ENCODE measurements at places on chromosomes 3 and 15.

DNA sequence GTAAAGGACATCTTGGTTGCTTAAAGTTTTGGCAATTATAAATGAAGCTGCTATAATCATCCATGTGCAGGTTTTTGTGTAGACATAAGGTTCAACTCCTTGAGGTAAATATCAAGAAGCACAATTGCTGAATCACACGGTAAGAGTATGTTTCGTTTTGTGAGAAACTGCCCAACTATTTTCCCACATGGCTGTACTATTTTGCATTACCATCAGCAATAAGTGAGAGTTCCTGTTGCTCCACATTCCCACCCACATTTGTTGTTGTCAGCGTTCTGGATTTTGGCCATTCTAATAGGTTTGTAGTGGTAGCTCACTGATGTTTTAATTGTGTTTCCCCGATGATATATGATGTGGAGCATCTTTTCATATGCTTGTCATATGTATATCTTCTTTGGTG, 118.5 kb upstream of the KCNMB2 start:
- DNase-seq: no peak

DNA sequence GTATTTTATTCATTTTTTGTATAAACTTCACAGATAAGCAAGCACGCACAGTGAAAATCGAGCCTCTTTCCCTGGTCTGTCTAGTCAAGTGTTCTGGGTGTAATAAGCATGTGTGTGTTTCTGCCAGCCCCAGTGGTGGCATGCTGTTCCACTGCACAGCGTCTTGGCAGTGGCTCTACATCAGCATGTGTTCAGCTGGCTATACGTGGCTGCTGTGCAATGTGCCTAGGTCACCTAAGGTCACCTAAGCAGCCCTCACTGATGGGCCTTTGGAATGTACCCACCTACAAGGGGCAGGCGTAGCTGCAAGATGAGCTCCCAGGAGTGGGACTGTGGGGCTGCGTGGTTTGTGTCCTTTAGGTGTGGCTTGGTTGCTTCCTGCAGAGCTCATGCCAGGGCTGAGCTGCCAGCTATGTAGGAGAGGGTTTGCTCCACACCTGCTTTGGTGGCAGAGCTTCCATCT, 4.9 kb downstream of the LIMD1 start:
- no peak for DNase-seq

- no peak for DNase-seq
These were observed 2.0 kb upstream of the MCF2L2 start for GRCh38 chr3:183430325-183430957.

GRCh38 chr15:53233801-53234200, 443.7 kb upstream of the ONECUT1 start:
- no peak for DNase-seq

DNA sequence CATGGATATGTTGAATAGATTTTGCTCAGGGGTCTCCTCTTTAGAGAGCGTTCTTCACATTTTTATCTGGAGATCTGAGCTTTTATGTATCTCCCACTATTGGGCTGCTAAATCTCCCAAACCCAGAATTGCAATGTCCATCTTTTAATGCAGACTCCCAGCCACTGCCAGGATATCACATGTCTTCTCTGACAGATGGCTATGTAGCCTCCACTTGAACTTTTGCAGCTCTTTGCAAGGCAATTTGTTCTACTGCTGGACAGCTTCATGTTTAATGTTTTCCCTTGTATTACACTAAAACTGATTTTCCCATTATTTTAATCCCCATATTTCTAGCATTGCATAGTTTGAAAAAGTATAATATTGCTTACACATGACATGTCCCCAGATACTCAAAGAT, 177.2 kb downstream of the LPP start:
- no peak for DNase-seq

DNA sequence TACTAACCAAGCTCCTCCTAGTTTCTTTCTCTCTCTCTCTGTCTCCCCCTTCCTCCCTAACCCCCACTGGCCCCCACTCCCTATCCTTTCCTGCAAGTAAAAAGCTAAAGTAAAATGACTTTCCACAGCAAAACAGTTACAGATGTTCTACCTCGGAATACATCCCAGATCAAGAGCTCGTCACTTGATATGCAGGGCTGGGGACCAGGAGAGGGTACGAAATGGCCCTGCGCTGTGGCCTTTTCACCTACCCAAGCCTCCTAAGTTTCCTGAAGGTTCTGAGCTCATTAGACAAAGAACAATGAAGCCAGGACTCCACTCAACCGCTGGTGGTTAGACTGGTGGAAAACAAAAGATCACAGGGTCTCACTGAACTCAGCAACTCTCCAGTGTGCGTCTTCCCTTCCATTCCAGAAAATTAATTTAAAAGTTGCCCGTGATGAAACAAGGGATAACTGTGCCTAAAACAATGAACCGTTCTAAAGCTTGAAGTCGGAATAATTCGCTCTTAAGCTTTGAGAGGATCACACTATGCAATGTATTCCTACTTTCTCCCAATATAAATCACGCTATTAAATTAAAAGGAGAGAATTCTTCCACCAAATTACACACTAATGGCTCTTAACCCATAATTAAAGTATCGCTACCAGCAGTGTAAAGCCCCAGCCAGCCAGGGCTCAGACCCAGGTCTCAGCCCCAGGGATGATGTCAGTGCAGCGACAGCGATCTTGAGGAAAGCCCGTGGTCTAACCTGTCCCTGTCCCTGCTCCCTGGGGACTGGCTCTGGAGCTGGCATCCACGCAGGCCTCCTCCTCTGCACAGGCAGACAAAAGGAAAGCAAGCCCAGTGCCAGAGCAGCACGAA, 5.0 kb downstream of the VGLL4 start:
- DNase-seq: no peak

- no peak for DNase-seq
These were observed 81.3 kb downstream of the SMAD6 start for GRCh38 chr15:66783314-66783713.

DNA sequence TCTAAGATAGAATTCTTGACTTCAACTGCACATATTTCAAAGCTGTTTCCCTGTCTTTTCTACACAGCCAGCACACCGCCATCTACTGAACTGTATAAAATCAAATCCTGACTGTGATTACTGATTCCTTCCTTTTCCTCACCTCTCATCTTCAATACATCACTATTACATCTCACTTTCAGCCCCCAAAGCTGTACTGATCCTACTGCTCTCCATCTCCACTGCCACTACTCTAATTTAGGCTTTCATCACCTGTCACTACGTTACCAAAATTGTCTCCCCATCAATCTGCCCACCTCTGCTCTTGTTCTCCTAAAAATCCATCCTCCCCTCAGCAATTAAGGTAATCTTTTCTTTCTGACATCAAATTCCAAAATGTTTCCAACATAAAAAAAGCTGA, 4.5 kb upstream of the CCDC39 start:
- DNase-seq: no peak

GRCh38 chr3:97862582-97862981, 40.8 kb downstream of the CRYBG3 start:
- no peak for DNase-seq

DNA sequence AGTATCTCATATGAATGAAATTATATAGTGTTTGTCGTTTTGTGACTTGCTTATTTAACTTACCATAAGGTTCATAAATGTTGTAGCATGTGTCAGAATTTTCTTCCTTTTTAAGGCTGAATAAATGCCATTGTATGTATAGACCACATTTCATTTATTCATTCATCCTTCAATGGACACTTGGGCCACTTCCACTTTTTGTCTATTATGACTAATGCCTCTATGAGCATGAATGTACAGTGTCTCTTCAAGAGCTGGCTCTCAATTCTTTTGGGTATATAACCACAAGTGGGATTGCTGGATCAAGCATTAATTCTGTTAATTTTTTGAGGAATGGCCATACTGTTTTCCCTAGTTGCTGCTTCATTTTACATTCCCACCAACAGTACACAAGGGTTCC, 156.1 kb downstream of the VPS8 start:
- DNase-seq: no peak

DNA sequence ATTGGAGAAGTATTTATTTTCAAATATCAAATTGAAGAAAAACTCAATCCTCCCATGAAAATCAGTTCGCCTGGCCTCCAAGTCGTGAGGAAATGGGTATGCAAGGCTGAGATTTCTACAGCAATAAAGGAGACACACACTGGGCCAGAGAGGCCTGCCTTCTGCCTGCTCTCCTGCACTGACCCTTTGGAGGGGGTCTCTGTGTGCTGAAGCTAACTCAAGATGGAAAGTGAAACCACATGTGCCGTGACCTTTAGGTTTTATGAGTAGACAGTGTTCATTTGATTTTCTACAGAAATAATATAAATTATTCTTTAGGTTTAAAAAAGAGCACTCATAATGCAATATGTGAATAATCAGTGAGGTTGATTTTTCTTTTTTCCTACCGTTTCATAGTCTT, 11.9 kb upstream of the SLC22A13 start:
- DNase-seq: no peak

GRCh38 chr3:186691676-186692075, 25.5 kb upstream of the KNG1 start:
- no peak for DNase-seq

DNA sequence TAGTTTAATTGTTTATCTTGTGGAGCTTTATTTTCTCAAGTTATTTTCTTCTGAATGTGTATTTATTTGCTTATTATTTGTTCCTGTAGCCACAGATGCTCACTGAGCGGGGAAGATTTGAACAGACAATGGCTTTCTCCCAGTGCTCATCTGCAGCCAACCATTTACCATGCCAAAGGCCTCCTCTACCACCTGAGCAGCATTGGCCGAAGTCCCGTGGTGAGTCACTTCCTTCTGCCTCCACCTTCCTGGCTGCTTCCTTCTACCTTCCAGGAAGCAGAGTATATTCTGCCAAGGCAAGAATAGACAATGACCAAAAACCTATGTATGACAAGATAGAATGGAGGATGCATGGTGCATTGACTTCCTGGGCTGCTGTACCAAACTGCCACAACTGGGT, 443.1 kb downstream of the AGBL1 start:
- DNase-seq: no peak

GRCh38 chr3:65439641-65440284, 599.0 kb downstream of the MAGI1 start:
- peak; percentile 43 for DNase-seq

DNA sequence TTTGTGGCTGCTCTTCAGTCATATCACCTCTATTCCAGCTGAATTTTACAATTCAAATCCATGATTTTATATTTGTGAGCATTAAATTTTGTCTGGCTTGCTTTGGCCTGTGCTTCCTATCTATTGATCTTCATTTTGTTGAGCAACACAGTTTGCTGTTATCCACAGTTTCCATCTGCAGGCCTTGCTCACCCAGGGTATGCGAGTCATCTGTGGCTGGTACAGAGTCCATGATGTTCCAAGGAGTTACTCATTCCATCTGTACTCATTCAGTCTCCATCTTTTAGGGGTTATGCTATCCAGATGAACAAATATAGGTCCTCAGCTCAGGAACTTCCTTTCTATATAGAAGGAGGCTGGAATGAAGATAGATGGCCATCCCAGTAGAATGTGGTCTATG, 70.1 kb upstream of the CCK start:
- no peak for DNase-seq

DNA sequence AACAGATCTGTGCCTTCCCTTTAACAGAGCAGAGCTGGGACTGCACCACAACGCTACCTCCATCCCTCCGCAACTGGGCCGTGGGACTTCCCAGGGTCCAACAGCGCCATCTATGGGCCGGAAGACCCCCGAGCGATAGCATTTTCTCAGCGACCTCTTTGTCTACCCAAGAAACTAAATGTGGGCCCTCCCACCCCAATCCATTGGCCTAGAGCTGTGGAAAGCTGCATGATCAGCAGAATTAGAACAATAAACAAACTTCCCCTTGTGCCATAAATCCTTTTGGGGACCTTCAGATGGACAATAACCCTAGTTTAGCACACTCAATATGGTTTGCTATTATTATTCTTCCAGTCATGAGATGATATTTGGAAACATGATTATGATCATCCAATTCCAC, 74.8 kb upstream of the NTRK3 start:
- peak; percentile 17 for DNase-seq

GRCh38 chr3:129195731-129196256, 12.1 kb upstream of the CNBP start:
- peak; percentile 36 for DNase-seq

DNA sequence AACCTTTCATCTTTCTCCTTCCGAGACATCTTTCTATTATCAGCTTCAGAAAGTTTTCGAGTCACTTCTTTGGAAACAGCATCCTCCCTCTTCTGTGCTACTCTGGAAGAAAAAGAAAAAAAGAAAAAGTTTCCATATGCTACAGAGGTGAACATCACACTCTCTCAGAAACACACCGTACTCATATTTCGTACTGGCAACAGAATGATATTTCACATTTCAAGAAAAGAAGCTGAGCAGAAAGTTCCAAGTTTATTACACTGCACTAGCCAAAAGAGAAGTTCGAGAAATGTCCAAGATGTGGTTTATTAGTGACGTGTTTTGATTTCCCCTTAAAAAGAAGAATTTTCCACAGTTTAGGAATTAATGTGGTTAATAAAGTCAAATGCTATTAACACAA, 6.0 kb downstream of the SSR3 start:
- no peak for DNase-seq

GRCh38 chr3:67661089-67661488, 6.7 kb upstream of the SUCLG2 start:
- DNase-seq: no peak

DNA sequence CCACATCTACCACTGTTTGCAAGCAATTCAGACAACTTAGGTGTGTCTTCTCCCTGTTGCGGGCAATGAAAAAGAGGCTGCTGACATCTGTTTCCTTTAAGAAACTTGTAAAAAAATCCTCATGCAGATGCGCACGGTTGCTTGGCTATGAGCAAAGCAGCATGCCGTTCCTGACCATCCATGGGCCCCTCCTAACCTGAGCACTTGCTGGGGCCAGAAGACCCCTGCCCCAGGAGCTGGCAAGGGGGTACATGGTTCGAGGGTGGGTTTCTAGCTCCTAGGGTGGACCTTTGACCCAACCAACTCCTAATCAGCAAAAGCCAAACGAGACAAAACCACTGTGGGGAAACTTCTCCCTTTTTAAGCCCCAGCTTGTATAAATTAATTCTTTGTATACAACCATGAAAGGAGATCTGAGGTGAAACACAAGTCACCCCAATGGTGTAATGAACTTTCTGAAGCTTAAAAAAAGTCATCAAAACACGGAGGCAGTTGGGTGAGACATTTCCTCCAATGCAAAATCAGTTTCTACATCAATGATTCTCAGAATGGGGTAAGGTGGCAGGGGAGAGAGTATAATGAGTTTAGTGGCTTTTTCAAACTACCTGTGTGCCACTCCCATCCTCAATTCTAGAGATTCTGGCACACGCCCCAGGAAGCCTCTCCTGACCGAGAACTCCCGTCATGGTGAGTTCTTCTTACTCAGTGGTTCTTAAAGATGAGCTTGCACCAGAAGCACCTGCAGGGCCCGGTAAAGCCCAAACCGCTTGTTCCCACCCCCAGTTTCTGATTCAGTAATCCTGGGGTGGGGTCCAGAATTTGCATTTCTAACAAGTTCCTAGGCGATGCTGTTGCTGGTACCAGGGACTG, 44.1 kb downstream of the CPN2 start:
- peak; percentile 72 for DNase-seq

- no peak for DNase-seq
These were observed 796.4 kb upstream of the ARPP21 start for GRCh38 chr3:34842706-34843480.

Data from Kasumi-1 (cell line).